Activated CD4-positive, alpha-beta T cell treated with anti-CD3 and anti-CD28 coated beads, Interleukin-2, amount 50 U/mL, for 24 hours (primary cell): ENCODE measurements at places on chromosomes 7 and 10.

- no peak for DNase-seq
Measured at GRCh38 chr10:80356563-80356988, at the start of the genes DYDC1 and DYDC2. TSS of gene DYDC1 (minus strand) at chr10:80356755. CDS start at chr10:80352601, 4,154 bp downstream. TSS of gene DYDC2 (plus strand) at chr10:80356781. CDS start at chr10:80362444, 5,663 bp downstream.

DNA sequence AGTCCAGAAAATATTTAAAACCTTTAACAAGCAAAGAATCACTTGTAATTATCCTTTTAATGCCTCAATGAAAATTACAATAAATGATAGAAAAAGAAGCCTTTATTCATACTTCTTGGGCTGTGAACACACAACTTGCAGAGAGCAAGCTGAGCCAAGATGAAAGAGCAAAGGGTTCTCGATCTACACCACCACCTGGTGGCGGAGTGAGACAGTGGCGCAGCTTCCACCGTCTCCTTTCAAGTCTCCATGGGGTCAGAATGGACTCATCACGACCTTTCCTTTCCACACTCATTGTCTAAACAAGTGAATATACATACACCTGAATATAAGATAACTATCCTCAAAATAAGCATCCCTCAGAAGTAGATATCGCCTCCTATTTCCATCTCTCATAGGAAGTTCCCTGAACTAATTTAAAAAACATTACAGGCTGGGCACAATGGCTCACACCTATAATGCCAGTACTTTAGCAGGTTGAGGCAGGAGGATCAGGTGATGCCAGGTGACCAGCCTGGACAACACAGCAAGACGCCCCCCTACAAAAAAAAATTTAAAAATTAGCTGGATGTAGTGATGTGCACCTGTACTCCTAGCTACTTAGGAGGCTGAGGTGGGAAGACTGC, 40.7 kb downstream of the ATE1 start:
- peak; percentile 29 for DNase-seq

DNA sequence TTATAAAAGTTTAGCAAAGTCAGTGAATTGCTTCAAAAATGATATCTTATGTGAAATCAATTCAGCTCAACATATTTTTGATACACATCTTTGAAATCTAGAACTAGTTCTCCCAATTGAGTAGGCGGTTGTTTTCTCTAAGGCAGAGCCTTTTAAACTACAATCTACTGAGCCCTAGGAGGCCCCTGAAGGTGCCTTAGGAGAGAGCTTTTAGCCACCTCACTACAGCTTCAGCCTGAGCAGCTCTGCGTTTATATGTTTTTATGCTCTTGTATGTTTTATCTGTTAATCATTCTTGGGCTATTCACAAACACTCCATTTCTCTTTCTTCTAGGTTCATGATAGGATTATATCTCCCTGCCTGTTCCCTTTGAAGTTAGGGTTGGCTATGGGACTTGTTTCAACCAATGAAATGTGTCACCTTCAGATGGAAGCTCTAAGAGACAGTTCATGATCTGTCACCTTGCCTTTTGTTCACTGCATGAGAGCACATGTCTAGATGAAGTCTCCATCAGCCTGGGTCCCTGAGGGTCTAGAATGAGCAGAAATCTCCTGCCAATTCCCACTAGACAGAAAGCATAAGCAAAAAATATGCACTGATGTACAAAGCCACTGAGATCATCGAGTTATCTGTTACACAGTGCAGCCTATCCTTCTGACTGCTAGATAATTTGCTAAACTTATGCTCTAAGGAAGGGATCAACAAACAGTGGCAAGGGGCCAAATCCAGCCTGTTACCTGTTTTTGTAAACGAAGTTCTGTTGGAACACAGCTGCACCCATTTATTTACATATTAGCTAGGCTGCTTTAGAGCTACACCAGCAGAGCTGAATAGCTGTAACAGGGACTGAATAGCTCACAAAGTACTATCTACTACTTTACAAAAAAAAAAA, 128.5 kb upstream of the CDK1 start:
- no peak for DNase-seq

DNA sequence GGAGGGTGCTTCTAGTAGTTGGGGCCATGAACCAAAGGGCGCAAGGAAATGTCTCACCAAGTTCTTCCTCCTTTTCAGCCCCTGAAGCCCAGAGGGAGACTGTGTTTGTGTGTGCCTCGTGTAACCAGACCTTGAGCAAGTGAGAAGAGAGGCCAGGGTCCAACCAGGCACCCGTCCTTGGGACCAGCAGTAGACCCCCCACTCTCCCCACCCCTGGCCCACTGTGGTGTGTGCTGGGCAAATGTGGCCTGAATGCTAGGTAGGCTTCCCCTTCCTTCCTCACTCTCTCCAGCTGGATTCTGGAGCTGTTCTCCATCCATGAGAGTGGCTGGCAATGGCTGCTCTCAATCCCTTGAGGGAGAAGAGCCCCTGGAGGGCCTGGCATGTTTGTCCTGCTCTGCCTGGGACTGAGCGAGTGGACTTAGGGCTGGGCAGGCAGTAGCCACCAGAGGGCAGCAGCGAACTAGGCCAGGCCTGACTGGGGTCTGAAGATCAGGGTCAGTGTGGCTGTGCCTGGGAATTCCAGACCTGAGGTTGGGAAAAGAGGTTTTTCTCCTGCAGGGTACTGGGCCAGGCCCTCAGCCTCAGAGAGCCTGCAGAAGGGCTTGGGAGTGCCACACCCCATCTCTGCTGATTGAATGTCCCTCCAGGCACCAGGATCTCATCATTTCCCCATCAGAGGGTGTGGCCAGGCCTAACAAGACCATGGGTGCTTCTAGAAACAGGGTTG, 12.5 kb downstream of the SFRP5 start:
- DNase-seq = peak; percentile 14

GRCh38 chr10:130958003-130958402, 353.5 kb downstream of the TCERG1L start:
- DNase-seq = no peak

DNA sequence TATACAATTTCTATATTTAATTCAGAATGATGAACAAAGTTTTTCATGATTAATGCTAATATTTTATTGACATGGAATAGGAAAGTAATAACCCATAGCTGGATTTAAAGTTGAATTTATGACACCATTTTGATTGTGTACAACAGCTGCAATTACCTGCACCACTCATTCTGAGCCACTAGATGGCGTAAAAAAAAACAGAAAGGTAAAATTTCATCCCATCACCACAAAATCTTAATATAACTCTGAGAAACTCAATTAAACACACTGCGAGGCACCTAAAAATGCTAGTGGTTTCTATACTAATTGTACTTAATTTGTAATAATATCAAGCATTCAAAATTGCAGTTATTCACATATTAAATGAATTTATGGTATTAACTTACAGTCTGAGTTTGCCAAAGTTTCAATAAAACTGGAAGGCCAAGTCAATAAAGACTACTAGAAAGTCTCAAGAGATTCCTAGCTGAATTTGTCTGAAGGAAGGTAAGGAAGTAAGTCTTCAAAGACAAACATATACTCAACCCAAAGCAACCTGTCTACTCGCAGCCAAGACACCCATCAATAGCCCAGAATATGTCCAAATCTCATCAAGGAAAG, 182.5 kb downstream of the SKAP2 start:
- DNase-seq = no peak

DNA sequence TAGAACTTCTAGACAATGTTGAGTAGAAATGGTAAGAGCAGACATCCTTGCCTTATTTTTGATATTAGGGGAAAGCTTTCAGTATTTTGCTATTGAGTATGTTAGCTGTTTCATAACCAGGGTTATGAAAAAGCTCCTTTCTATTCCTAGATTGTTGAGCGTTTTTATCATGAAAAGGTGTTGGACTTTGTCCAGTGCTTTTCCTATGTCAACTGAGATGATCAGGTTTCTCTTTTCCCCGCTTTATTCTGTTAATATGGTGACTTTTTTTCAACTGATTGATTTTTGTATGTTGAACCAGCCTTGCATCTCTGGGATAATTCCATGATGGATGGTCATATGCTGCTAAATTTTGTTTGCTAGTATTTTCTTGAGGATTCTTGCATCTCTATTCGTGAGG, 58.5 kb downstream of the LCOR start:
- no peak for DNase-seq

DNA sequence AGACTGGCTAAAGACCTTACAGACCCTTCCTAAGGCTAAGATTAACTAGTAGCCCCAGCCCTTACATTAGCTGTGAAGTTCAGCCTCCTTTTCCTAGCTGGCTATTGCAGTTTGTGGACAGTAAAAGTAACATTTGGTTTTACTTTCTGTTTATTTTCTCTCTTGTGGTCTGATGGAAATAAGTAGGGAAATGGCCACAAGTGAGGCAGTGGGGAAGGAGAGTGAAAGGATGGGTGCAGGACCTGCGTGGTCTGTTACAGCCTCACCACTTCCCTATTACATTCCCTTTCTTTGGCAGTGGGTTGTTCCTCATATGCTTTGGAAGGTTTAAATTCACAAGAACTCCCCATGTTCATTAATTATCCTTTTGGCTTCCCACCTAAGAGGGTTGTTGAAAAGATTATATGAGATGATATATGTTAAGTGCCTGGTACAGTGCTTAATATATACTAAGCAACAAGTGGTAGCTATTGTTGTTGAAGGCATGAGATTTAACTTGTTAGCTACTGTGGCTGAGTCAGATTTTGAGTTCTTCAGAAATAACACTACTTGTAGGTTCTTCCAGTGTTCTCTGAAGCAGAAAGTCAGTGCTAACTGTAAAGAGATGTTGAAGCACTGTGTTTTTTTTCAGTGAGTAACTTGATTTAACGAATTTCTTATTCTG, 181.7 kb downstream of the ST7 start:
- no peak for DNase-seq

GRCh38 chr7:116924741-116925140, 28.6 kb upstream of the ST7 start:
- no peak for DNase-seq

DNA sequence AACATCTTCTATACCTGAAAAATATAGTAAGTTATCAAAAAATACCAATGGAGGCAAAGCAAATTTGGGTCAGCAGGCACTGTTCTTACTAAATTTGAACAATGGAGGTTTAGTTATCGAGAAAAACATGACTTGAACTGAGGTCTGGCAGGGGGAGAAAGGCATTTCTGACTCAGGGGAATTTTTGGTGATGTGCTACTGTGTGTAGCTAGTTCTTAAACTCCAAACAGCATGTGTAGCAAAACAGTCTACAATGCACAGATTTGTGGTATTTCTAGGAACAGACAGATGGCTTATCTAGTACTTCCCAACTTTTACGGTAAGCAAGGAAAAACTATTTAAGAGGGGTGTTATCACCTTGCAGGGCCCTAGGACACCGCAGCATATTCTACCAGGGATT, 311.6 kb upstream of the LRRN3 start:
- DNase-seq = no peak

- DNase-seq = no peak
Measured at GRCh38 chr7:151243408-151244195, 4.9 kb downstream of the SMARCD3 start.

DNA sequence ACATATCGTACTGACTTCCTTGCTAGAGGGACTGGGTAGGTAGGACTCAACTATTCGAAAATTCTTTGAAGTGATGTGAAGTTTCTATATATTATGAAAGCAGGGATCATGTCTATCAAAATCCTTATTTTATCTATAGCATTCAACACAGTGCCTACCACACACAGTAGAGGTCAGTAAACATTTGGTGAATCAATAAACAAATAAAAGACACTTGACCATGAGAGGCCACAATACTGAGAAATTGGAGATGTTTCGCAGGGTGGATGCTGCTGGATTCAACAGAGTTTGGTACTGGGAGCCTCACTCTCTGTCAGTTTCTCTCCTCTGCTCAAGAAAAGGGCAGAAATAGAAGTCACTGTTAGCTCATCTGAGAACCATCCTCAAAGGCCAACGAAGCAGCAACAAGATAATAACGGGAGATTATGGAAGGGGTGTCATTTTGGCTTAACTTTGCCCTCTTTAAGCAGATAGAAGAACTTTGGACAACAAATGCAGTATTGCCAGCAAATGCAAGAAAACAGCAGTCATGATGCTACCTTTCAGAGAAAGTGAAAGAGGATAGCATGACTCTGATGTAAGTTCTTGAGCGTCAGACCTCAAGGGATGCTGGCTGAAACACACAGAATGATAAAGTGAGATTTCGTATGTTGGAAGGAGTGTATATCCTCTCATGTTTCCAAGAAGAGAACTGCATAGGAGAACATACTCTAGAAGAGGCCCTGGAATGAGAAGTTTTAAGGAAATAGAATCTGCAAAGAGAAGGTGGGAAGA, 107.6 kb downstream of the SEMA3E start:
- no peak for DNase-seq

GRCh38 chr7:114533131-114533530, 118.5 kb downstream of the FOXP2 start:
- DNase-seq = no peak

DNA sequence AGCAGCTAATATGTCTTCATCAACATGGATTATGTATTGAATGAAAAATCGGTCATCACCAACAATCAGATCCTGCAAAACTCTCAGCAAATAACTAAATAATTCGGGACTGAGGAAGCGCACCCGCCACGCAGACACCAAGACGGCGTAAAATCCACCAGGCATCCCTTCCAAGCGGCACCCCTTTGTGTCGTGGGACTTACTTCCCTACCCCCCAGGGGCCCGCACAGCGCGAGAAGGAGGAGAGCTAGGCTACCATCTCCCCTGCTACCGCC, 721 bp downstream of the ARL3 start:
- no peak for DNase-seq

DNA sequence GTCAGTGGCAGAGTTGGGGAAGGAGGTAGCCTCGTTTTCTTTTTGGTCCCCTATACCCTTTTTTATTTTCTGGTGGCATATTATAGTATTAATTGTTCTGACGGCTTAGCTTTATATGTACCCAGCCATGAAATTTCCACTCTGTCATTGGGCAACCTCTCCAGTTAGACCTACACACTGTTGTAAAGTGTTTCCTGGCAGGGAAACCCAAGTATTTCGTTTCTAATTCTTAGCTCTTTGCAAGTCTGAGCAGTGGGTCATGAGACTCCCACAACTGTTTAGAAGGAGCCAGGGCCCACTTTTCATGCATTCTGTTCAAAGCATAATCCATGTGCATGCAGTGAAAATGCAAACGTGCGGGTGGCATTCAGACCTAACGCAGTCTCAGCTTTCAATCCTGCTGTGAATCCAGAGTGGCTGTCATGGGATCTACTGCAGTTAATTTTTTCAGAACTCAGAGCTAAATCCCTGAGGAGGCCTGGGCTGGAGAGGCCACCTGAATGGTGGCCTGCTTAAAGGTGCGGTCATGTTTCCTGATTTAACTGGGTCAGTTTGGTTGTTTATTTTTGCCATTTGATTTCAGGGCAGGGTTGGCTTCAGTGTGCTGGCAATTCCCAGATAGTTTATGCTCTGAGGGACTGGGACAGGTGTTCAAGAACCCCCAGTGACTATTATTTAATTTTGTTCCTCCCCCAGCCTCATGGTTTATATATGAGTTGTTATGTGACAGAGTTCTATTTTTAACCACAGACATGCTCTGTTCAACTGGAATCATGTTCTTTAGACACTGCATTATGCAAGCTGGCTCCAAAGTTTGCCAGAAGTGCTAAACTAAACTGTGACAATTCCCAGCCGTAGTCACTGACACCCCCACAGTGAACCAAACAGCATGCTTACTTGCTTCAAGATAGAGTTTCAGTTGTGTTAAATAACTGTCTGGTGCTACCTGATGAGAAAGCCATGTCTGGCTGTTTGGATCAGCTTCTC, 27.4 kb upstream of the SYPL1 start:
- DNase-seq = no peak
